ENCODE measurements at places on chromosomes 1 and 21. TPM values are rescaled to one million over a fixed set of nuclear protein-coding genes. Genes with fewer than 3 reads are reported as not detected.

Gene LPAR3
- total RNA-seq = 56.7 TPM

DNA sequence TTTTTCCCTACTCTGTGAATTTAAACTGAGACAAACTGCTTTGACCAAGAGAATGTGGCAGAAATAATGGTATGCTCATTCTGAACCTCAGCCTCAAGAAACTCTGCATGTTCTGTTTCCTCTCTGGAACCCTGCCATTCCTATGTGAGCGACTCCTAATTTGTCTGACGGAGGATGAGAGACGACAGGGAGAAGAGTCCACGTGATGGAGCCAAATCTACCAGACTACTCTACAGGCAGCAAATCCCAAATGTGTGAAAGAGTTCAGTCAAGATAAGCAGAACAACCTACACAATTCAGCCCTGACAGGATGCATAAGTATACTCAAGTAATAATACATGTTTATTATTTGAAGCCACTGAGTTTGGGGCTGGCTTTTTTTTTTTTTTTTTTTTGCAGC is 153.5 kb downstream of the DPYD start:
- DNase-seq = no peak

DNA sequence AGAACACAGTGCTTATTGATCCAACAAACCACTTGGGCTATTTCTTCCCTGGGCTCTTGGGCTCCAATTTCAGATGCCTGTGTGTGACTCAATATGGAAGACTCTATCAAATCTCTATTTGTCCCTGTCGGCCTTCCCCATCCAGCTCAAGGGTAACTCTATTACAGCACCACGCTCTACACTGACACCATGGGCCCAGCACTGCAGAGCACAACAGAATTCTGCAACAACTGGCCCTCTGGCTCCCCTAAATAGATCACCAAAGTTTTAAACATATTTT is 51.7 kb downstream of the CAPZB start:
- no peak for DNase-seq

- no peak for DNase-seq
Observed at GRCh38 chr1:5507340-5507739, 484.9 kb downstream of the NPHP4 start.

- DNase-seq = no peak
Observed at GRCh38 chr21:36436829-36437744, 42.8 kb downstream of the CLDN14 start.

GRCh38 chr1:187294421-187295201 is 465.9 kb downstream of the PLA2G4A start:
- no peak for DNase-seq

DNA sequence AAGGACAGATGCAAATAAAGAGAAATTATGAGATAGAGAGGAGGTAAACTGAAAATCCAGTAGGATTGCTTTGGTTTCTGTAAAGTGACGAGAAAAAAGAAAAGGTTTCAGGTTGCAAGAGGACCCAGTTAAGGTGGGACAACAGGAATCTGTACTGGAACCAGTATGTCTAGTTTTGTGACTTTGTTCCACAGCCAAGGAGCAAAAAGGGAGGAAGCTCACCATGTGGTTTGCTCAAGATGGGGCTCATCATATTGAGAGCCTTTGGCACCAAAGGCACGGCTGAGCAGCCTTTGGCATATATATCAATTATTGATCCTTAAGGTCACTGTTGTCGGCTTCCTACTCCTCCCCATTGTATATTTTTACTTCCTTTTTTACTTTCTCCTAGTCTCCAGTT is 1.8 kb upstream of the ZDHHC18 start:
- DNase-seq = no peak

- DNase-seq = no peak
Observed at GRCh38 chr1:78622548-78622947, 2.3 kb downstream of the IFI44L start.

DNA sequence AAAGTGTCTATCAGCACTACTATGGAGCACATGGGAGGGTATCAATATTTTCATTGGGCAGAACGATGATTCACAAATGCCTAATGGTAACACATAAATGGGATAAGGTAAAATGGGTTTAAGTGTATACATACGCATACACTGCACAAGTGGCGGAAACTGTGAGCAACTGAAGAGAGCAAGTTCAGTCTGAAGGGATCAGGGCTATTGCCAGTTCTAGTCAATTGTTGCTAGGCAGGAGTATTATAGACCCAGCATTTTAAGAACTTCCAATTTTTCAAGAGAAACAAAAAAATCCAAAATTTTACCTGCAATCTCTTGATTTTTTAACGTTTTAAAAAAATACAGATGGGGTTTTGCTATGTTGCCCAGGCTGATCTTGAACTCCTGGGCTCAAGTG is 23.1 kb downstream of the FOXJ3 start:
- no peak for DNase-seq

DNA sequence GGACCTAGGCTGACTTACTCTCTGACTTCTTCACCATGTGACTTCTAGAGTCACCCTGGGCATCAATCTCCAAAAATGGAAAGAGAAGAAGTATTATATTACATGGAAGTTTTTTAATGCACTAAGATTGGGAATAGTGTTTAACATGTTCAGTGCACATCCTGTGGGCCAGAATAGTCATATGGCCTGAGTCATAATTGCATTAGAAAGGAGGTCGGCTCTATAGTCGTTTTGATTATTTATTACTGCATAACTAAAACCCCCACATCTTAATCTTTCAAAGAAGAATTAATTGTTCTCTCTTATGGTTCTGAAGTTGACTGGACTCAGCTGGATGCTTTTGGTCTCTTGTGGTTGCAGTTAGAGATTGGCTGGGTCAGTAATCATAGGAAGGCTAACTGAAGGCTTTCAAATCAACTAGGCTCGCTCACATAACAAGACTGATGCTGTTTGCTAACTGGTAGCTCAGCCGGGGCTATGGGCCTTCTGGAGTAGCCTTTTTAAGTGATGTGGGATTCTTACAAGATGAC is 810.6 kb upstream of the ADGRL4 start:
- DNase-seq = no peak

Gene TNFRSF9
- total RNA-seq = not detected

DNA sequence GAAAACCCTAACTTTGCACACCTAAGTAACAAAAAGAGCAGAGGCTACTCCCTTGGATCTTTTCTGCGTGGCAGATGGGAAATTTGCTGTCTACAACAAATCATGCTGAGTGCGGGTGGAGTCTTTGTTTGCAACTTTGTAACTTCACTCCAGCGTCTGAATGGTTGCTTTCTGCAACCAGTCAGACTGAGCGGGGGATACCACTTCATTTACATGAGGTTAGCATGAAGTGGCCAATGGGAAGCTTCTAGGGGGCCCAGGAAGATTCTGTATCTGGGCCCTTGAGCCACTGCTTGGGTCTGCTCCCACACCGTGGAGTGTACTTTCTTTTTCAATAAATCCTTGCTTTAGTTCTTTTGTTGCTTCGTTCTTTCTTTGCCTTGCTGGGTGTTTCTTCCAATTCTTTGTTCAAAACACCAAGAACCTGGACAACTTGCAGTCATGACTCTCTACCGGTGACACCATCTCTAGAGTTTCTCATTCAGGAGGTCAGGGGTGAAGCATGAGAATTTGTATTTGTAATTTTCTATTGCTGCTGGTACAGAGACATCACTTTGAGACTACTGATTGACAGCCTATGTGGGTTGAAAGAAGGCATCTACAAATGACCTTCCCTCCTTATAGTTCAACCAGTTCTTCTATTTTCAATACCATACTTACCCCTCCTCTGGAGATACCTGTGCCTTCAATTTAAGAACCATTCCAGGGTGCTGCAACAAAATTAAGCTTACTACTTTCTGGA is 55.8 kb upstream of the RC3H1 start:
- no peak for DNase-seq

Data from right atrium auricular region (tissue), 2 donors.